ENCODE measurements at places on chromosomes 7 and 10. TPM values are rescaled to one million over a fixed set of nuclear protein-coding genes. Genes with fewer than 3 reads are reported as not detected.
A peak's percentile ranks its signal among the peaks of the same experiment; 100 is the strongest.

GRCh38 chr7:132996581-132997242, 85.2 kb downstream of the CHCHD3 start:
- no peaks in the 10 kb centered on the region for H3K36me3 ChIP-seq
- H3K27me3 ChIP-seq: peaks cover 24% of the 10 kb centered on the region
- DNase-seq: peak; percentile 48
- no peak overlapping the region for H3K27ac ChIP-seq
- H3K4me3 ChIP-seq: no peak overlapping the region

- peak; percentile 36 for DNase-seq
- H3K4me1 ChIP-seq: no peaks in the 10 kb centered on the region
- no peaks in the 10 kb centered on the region for H3K36me3 ChIP-seq
- H3K4me3 ChIP-seq: no peak overlapping the region
- no peak overlapping the region for H3K27ac ChIP-seq
- H3K27me3 ChIP-seq: no peaks in the 10 kb centered on the region
Observed at GRCh38 chr7:51356849-51357516, 40.4 kb upstream of the COBL start.

GRCh38 chr7:54839575-54840213, 80.7 kb upstream of the SEC61G start:
- H3K36me3 ChIP-seq: no peaks in the 10 kb centered on the region
- H3K27ac ChIP-seq: no peak overlapping the region
- peak; percentile 94 for DNase-seq
- no peak overlapping the region for H3K4me3 ChIP-seq

DNA sequence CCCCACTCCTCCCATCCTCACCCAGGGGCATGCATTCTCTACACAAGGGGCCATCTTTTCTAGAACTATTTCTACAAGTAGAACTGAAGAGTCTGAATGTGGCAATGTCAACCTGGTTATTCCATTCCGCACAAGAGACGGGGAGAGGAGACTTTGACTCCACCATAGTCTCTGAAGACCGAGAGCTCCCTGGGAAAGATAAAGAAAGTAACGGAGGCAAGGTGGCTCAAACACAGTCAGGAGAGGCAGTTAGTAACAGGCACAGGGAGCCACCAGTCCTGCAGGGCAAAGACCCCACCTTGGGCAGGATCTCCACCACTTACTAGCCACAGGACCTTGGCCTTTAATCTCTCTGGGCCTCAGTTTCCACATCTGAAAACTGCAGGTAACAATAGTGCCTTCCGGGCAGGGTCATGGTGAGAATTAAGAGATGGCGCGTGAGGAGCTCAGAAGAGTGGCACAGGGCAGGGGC, 100.3 kb downstream of the TNS3 start:
- H3K36me3 ChIP-seq: no peaks in the 10 kb centered on the region
- no peak for DNase-seq
- no peaks in the 10 kb centered on the region for H3K27me3 ChIP-seq

- no peak for DNase-seq
- H3K27ac ChIP-seq: no peak overlapping the region
- H3K36me3 ChIP-seq: no peaks in the 10 kb centered on the region
Observed at GRCh38 chr10:122514045-122514840, 46.3 kb upstream of the DMBT1 start.

Gene ECD
- 40.7 TPM for total RNA-seq

Gene HOXA3
- not detected for total RNA-seq

Gene ADRA2A
- 0.13 TPM for total RNA-seq

Gene SUN3
- not detected for total RNA-seq

Gene CPN1
- 1.3 TPM for total RNA-seq

Gene BNIP3
- total RNA-seq: 87.3 TPM
